Lower leg skin (tissue), 4 donors: ENCODE measurements at places on chromosomes 2 and 18. TPM values are rescaled to one million over a fixed set of nuclear protein-coding genes. Genes with fewer than 3 reads are reported as not detected.

DNA sequence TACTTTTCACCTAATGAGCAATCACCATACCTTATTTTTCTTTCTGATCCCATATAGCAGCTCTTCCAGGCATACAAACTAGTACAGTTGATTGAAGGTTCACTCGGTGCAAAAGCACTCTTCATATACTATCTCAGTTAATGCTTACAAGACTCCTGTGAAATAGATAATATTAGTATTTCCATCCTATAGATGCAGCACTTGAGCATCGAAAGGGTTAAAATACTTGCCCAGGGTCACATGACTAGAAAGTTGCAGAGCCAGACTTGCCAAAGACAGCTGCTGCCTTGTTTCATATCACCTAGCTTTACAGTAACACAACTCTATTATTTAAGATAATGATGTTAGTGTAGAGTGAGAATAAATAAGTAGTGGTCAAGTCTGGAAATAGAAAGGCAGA is 466.0 kb upstream of the TNP1 start:
- DNase-seq, result no peak

The RIT2 gene
- total RNA-seq, result not detected

GRCh38 chr2:201953396-201953795 is 80.3 kb upstream of the FZD7 start:
- DNase-seq, result no peak

DNA sequence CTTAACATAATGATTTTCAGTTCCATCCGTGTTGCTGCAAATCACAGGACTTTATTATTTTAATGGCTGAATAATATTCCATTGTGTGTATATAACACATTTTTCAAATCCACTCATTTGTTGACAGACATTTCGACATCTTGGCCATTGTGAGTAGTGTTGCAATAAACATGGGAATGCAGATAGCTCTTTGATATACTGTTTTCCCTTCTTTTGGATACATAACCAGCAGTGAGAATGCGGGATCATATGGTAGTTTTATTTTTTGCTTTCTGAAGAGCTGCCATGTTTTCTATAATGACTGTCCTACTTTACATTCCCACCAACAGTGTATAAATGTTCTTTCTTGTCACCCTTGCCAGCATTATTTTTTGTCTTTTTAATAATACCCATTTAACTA is 420.3 kb upstream of the CHAC2 start:
- DNase-seq, result no peak

- no peak for DNase-seq
These were observed 106.4 kb upstream of the UGP2 start for GRCh38 chr2:63735263-63735662.

The KLHL14 gene
- total RNA-seq, result not detected

GRCh38 chr18:28469946-28470345 is 293.0 kb upstream of the CDH2 start:
- DNase-seq, result no peak

DNA sequence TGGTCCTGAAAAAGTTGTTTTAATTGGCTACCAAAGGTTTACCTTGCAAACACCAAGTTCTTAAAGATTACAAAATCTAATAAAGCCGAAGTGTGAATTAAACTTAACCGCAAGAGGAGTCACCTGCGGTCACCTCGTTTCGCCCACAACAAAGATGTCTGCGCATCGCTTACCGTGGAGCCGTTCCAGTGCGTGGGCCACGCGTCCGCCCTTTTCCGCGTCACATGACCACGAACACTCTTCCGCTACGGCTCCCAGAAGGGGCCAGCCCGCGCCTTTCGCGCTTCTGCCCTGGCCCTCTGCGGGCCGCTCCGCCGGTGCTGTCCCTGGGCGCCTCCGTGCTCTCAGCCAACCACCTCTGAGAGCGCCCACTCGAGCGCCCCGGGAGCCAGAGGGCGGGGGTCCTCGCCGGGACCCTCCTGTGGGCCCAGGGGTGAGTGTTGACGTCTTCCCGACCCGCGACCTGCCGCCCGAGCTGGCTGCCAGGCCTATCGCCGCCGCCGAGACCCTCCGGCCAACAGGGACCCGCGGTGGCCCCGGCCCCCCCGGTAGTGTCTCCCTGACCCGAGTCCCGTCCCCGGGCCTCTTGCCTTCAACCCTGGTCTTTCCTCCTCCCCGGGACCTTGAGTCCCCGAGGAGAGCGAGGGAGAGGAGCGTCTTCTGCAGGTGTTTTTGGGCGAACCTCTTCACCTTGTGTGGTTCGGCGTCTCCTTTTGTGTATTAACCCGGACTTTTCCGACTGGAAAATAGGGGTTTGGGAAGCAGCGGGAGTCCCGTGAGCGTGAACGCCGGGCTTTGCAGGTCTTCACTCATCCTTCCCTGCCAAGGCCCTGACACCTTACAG is at the start of gene MFF:
Gene MFF, plus strand, starts transcription at position 257 of the 844 bp plus-strand sequence. CDS start 5,415 bp downstream, outside the sequence.
- DNase-seq, result peak; percentile 99

The SERPINB8 gene
- 100 TPM for total RNA-seq

GRCh38 chr18:60197671-60198462 is 174.7 kb downstream of the MC4R start:
- no peak for DNase-seq

- DNase-seq, result no peak
These were observed 314.8 kb downstream of the MBD2 start for GRCh38 chr18:53909668-53910067.

DNA sequence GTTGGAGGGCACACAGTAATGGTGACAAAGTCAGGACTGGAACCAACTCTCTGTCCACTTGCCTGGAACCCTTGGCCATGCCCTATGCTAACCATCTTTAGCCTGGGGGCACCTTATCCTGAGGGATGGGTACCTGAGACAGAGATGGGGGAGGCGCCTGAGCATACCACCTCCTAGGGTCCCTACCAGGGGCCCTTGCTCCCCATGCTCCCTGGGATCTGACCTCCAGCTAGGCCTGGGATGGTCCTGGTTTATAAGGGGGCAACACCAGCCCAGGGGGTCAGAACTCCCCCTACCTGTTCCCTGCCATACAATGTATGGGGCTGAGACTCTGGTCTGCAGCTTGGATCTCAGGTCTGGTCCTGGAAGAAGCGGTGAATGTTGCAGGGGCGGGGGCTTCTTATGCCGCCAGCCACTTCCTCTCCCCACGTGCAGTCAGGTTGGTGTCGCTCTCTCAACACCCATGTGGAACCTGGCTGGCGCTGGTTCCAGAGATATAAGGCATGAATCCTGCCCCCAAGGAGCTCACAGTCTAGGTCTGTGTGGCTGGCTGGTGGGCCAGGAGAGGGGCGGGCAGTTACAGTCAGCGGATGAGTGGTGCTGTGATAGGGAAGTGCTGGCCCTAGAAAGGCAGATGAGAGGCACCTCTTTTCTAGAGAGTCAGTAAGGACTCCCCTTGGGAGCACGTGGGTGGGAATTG is 3.8 kb upstream of the TOGARAM2 start:
- no peak for DNase-seq

- no peak for DNase-seq
These were observed 822 bp downstream of the PSMG2 start for GRCh38 chr18:12703664-12704063.

The BOLL gene
- not detected for total RNA-seq

The PRSS56 gene
- total RNA-seq, result not detected

DNA sequence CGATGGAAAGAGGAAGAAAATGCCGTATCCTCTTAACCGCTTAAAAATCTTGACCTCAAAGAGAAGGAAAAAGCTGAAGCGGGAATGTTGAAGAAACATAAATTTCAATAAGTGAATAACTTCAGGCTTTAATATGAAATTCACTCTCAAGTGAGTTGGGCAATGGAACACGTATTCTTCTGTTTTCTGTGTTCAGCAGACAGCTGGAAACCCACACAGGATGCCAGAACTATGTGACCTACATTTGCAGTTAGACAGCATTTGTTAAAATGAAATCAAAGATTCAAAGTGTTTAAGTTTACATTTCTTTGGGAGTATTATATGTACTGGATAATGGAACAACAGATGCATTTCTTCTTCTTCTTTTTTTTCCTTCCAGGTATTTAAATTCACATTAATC is 80.5 kb upstream of the SPATS2L start:
- DNase-seq, result no peak

DNA sequence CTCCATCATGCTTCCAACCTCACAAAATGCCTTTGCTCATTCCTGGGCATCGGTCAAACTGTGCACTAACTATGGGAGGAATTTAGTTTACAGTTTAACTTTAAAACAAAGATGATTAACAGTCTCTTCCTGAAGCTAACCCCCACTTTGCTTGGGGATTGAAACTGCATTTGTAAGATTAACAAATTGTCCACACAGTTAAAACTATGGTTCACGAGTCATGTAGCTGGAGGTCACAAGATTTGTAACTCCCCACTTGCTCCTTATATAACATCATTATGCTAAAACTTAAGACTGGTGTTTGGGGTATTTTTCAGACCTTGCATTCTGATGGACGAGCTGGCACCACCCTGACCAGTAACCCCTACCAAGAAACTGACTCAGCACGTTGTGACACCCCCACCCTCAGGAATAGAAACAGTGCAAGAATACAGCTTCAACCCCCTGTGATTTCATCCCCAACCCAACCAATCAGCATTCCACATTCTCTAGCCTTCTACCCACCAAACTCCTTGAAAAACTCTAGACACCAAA is 252.3 kb downstream of the MBD5 start:
- DNase-seq, result no peak

DNA sequence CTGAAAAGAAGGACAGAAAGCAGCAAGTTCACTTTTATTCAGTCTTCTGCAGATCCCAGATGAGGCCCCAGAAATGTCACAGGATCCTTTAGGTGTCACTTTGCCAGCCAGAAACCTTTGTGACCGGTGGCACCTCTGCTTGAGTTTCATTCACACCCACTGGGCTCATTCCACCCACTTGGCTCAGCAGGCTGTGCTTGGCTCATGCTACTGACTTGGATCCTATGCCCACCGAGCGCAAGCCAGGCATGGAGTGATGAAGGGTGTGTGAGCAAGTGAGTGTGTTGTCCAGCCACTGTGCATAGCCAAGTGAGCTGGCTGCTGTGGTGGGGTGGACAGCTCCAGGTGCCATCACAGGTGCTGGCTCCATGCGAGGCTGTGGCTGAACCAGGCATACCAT is 357.0 kb upstream of the GULP1 start:
- peak; percentile 68 for DNase-seq

The NAGK gene
- total RNA-seq, result 130 TPM

The NXPH2 gene
- total RNA-seq, result not detected

The DSG2 gene
- 16.8 TPM for total RNA-seq

The MALL gene
- 92.8 TPM for total RNA-seq

GRCh38 chr2:205806143-205806905 is 124.0 kb downstream of the NRP2 start:
- DNase-seq, result no peak

DNA sequence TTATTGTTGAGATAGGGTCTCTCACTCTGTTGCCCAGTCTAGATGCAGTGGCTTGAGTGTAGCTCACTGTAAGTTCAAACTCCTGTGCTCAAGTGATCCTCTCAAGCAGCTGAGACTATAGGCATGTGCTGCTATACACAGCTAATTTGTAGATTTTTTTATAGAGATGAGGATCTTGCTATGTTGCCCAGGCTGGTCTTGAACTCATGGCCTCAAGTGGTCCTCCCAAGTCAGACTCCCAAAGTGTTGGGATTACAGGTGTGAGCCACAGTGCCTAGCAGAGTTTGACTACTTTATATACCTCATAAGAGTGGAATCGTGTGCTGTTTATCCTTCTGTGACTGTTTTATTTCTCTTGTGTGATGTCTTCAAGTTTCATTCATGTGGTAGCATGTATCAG is 60.3 kb downstream of the TANC1 start:
- no peak for DNase-seq

The IL36G gene
- total RNA-seq, result 24.2 TPM

The KIAA2012 gene
- not detected for total RNA-seq

The ERBB4 gene
- 0.59 TPM for total RNA-seq

DNA sequence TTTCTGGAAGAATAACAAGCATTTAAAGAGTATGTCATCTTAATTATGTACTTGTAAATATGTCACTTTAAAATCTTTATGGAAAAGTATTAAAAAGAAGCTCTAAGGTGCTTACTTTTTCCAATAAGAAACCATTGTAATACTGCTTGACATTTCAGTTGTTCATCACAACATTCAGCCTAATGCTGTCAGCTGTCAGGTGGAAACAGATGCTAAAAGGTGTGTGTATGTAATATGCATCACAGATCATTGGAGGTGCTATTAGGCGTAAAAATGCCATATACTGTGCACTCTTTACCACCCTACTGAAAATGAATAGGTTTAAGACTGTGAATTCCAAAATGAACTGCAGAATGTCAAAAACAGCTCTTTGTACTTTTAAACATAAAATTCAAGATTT is 40.3 kb downstream of the METTL8 start:
- DNase-seq, result no peak
